ENCODE measurements at places on chromosomes 3 and 15.

DNA sequence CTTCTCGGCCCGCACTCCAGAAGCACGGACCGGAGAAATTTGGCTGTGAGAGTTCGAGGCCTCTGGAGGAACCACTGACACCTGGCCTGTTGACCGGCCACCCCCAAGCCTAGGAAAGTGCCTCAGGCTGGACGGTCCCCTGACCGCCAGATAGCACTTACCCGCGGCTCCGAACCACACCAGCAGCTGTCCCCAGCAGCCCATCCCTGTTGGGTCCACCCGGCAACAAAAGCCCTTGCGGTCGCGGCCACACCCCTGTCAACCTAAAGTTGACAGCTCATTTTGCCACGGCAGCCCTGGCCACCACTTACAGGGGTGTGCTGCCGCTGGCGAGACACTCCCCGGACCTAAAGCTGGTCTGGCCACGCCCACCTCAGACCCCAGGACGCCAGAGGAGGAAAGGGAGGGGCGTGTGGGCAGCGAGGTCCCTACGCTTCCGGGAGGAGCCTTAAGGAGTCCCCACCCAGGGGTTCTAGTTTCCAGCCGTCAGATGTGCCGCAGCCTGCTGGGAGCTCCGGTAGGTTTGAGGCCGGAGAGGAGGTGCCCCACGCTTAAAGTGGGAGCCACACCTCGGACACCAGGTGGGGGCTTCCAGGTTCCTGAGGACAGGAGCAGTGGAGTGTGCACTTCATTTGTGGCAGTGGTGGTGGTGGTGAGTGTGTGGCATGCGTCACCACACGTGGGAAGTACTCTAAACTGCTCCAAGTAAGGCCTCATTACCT, at the start of gene LTK:
Gene LTK, minus strand, starts transcription at position 322 of the 722 bp plus-strand sequence. Its CDS starts 118 bp downstream, at position 204.
- no peak for DNase-seq

- DNase-seq, result no peak
These were observed 242.3 kb upstream of the ICE2 start for GRCh38 chr15:60721257-60721626.

DNA sequence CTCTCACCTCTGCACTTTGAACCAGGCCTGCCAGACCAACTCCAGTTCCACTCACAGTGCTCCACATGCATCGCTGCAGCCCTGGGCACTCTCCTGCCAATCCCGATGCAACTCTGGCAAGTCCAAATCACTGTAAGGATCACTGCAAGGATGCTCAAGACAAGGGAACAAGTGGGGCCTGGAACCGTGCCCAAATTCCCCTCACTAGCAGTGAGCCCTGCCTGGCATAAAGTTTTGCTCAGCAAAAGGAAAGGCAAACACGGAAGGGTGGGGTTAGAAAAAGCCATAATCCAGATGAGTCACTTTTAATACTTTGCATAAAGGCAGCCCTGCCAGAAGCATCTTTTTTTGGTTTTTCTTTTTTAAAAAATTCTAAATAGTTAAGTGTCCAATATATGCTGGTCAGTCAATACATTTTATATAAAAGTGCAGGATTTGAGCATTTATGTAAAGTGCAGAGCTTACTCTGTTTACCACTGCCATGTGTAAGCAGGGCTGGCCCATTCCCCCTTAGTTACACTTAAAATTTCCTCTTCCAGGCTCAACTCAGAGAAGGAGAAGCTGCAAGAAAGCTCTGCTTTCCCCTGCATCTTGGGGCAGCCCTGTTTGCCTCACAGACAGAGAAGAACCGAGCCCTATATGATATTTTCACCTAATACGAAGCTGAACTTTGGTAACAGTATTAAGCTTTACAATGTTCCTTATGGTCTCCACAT, 102.2 kb downstream of the CD47 start:
- DNase-seq, result peak; percentile 20

DNA sequence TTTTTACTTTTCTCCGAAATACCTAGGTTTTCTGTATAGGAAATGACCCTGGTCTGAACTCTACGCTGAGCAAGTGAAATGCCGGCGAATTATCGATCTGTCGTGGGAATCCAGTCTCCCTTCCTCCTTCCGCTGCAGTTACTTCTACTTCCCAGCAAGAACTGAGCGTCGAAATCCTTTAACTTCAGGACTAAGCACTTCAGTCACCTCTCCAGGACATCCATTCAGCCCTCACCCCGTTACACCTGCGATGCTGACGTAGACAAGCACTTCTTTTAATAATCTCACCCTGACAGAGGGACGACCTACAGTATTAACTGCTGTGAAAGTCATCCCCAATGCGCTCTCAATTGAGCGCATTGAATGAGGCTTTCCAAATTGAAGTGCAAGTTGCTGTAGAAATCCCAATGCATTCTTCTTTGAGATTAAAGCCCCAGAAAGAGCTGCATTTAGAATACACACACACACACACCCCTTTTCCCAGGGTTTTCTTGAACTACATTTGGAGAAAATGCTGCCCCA, 1.3 kb downstream of the TOP2B start:
- DNase-seq, result no peak

- no peak for DNase-seq
These were observed 31.5 kb downstream of the CLEC3B start for GRCh38 chr3:45057557-45057956.

DNA sequence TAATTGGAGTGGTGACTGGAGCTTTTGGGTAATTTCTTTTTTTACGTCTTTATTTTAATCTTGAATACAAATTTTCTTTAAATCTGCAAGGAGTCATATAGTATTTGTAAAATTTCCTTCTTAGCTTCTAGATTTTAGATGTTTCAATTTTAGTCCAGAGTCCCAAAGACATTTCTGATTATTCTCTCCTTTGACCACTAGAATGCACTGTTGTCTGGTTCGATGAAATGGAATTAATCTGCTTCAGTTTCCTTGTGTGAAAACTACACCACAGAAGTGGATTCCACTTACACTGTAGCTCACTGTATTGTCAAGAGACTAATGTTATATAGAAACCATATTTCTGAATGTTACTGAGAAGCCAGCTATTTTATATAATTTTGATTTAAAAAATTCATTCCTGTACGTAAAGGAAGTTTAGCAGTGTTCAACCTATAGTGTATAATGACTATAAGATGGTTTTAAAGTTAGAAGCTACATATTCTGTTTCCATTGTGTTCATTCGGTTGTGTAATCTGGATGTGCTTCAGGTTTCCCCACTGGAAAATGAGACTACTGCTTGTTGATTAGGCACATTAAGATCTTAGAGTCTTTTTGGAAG, 6.1 kb downstream of the GRAMD1C start:
- DNase-seq, result no peak

DNA sequence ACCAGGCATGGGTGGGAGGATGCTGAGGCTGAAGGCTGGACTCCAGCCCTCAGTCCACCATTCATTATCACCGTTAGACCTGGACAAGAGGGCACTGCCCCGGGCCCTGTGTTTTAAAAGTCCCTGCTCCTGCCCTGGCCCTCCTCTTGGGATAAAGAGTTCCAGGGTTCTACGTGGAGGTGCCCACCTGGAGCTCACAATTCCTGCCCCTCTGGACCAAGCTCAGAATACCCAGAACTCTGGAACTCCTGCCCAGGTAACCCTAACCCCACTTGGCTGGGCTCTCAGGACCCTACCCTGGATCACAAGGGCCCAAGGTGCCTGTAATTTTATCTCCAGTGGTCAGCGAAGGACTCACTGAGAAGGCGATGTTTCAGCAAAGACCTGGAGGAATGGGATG, 1.2 kb downstream of the CALML4 start:
- DNase-seq, result no peak

GRCh38 chr3:111745786-111746185, 113.3 kb upstream of the PHLDB2 start:
- DNase-seq, result no peak

GRCh38 chr15:27070841-27071240, 99.9 kb downstream of the GABRG3 start:
- DNase-seq, result no peak

GRCh38 chr3:97959872-97960271, 12.4 kb downstream of the RIOX2 start:
- DNase-seq, result no peak

DNA sequence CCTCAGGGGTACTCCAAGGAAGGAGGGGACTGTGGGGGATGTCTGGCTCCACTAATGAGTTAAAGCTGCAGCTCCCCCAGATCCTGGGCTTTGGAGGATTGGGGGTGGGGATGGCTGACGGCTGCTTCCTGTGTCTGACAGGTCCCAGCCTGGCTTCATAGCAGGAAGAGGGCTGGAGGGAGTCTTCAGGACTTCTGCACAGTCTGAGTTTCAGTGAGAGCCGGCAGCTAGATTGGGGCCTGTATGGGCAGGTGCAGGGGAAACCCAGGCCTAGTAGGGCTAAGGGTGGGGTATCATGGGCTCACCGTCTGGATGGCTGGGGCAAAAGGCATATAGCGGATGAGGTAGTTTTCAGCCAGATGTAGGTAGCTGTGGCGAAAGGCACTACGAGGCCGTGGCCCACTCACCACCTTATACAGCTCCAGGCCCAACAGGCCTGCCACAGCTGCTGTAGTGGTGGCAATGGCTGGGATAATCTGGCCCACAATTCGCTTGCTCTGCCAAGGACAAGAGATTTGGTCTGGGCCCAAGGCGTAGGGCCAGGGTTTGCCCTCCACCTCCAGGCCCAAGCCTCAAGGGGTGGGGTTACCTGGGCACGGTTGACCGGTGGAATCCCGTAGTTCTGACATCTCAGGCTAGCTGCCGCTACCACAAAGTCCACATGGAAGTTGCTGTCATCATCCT, 4.5 kb downstream of the INKA1 start:
- no peak for DNase-seq

DNA sequence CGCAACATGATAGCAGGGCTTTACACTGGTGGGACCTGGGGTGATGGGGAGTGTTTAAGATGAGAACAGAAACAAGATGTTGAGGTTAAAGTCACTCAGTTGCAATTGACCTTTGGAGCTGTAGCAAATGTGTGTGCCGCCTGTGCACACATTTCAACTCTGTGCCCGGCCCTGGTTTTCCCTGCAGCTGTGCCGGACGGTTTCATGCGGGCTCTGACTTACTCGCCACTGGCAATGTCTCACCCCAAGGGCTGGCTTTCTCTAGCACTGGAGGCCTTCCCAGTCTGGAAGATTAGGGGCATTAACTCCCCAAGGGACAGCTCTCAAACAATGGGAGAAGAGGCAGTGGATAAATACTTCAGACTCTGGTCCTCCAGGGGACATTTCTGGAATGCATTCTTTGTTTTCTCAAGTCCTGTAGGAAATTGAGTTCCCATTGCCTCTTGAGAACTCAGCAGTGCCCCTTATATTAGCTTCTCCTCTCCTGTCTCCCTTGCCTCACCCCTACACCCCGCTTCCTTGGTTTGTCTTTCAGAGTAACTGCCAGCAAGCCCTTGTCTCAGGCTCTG, 152.5 kb downstream of the EDEM1 start:
- DNase-seq, result no peak

- no peak for DNase-seq
These were observed 60.8 kb downstream of the VGLL3 start for GRCh38 chr3:86930181-86930580.

DNA sequence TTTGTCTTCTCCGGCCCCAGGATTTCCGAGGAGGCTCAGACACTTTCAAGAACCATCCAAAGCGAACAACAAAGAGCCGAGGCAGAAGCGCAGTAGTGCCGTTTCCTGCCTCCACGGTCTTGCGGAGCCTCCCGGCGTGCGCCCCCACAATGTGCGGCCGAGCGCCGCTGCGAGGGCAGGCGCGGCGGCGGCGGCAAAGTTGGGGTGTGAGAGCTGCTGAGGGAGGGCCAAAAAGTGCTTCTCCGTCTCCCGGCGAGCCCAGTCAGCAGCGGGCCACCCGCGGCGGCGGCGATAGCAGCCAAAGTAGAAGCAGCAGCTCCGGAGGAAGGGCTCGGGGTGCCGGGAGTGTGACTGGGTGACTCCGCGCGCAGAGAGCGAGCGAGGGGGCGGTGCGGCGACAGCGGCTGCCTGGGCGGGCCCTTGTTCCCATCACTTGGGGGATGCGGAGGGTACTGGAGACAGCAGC, 749.1 kb downstream of the ROBO1 start:
- DNase-seq, result no peak

- DNase-seq, result no peak
These were observed 44.8 kb downstream of the TMEM39A start for GRCh38 chr3:119418641-119419040.

DNA sequence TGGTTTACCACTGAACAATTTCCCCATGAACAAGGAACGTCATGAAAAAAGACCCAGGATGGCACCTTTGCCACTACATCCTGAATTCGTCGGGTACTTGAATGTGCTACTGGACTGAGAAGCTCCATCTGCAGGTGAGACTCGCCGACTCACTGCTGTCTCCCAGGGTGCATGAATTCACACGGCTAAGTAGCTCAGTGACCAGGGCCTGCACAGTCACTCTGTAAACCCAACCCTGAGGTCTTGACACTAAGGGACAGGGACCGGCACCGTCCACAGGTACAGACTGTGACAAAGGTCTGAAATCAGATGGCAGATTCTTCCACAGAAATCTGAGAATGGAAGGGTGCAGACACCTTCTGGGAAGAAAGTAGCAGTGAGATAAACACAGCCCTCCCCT, 187.4 kb downstream of the ADAMTS17 start:
- DNase-seq, result no peak

DNA sequence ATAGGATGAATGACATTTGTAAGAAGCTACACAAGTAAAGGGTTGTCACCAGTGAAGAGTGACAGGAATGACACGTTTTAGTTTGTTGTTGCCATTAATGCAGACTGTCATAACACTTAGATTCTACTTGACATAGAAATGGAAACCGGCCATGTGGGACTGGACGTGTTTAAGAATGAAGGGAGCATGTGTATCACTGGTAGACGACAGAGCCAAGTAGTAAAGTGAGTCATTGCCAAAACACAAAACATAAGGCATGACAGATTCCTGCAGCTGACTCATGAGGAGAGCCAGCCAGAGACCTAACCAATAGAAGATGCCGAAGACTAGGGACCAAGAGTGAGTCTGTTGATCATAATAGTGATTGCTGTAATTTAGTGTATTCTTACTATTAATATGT, 106.2 kb upstream of the PLAAT1 start:
- DNase-seq, result no peak

DNA sequence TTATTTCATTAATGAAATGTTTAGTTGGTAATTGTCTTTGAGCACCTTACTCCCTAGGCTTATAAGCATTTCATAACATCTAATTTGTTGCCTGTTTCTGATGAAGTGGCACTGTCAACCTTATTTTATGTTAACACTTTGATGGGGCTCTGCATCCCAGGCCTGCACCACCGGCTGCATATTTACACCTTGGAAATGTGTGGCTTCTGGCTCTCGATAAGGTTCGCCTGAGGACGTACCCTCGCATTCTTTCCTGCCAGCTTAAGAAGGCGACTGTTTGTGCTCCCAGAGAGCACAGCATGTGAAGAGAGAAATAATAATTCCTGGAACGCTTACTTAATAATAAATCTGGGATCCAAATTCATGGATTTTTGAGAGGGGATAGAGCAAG, 763.3 kb upstream of the CFAP20DC start:
- no peak for DNase-seq

- DNase-seq, result peak; percentile 60
These were observed 32.1 kb downstream of the SEC62 start for GRCh38 chr3:169998668-169999131.

GRCh38 chr3:190970560-190970959, 108.1 kb upstream of the GMNC start:
- DNase-seq, result no peak

- DNase-seq, result no peak
These were observed at the start of gene B3GALNT1 for GRCh38 chr3:161104561-161105551. Gene B3GALNT1, minus strand, starts transcription at chr3:161105349. Its CDS starts 18,595 bp downstream, at chr3:161086754.

GRCh38 chr15:72604794-72605193, 49.7 kb upstream of the GOLGA6B start:
- no peak for DNase-seq

All from AG09319 (cell line).